ENCODE measurements at places on chromosomes 4 and X.

GRCh38 chrX:50456712-50457484, 13.7 kb downstream of the DGKK start:
- no peak for DNase-seq

- DNase-seq, result no peak
Measured at GRCh38 chr4:188130355-188130754, 8.9 kb upstream of the TRIML1 start.

DNA sequence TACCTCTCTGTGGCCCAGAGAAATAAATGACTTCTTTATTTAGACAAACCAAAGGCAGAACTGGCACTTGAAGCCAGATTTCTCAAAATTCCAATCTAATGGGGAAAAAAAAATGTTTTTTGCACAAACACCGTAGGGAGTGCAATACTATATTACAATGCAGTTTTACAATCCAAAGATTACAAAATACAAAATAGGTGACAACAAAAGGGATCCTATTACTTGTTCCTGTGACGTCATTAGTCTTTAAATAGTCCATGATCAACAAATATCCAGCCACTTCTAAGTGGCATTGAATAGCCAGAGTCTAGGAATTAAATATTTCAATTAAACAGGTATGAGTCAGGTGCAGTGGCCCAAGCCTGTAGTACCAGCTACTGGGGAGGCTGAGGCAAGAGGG, 3.0 kb upstream of the APBB2 start:
- no peak for DNase-seq

DNA sequence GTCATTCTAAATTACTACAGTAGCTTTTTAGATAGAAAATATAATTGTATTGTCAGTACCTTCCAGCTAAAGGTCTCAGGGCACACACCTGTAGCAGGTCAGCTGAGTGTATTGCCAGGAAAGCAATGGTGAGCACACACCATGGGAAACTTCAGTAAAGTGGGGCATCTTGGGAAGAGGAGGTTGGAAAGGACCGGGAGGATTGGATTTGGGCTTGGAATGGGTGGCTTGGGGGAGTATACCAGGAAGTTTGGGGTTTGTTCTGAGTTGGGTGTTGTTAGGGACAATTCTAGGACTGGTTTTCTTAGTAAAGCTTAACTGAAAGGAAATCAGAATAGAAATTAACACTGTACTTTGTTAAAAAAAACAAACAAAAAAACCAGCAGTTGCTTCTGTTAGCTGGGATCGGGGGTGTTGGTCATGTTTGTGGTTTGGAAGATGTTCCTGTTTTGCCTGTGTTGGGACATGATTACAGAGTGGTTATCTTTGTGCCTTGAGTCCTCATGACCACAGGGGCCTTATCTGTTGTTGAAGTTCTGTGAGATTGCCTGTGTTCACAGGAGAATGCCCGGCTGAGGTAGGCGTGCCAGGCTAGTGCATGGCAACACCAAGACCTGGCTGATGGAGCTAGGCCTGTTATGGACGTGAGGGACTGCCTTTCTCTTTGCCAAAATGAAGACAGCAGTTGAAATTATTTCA, 35.1 kb downstream of the PRIMPOL start:
- no peak for DNase-seq

DNA sequence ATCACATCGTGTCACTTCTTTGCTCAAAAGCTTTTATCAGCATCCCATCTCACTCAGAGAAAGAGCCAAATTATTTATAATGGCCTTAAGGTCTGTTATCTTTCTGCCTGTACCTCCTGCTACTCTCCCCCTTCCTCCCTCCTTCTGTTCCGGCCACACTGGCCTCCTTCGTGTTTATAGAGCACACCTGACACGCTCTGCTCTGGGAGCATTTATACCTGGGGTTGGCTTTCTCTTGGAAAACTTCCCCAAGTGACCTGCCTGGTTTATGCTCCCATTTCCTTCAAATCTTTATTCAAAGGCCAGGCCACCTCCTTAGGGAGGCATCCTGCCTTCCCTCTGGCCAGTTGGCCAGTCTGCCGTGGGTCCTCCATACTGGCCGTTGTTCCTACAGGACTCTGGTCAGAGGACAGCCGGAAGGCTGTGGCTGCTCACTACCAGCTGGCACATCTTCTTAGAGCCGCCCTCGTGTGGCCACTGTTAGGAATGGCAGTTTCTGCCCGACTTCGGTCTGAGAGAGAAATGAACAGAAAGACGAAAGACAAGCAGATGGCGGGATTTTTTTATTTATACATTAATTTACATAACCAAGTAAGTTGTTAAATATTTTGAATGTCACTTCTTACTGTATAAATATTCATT, 80.2 kb upstream of the CBLL2 start:
- peak; percentile 57 for DNase-seq

DNA sequence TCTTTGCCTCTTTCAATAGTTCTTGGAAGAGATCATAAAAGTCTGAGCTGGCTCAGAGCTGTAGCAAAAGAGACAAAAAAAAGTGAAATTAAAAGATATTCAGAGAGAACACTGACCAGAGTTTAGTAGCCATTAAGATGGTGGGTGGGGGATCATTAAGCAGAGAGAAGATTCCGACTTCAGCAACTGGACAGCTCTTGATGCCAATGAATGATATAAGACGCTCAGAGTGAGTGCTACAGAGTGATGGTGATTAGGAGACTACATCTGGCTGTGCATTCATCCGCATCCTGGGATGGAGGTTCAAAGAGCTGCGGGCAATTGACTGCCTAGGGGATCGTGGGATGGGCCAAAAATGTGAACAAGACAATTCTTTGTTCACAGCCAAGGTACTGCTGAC, 178.5 kb downstream of the PACRGL start:
- DNase-seq, result no peak
